Cortex of kidney (tissue), 1 donor: ENCODE measurements at places on chromosomes 3 and 15.

GRCh38 chr3:25281732-25282126, 146.3 kb upstream of the RARB start:
- no peak for DNase-seq

GRCh38 chr3:9583792-9584191, 30.2 kb upstream of the LHFPL4 start:
- DNase-seq: no peak

- DNase-seq: no peak
Observed at GRCh38 chr3:53833700-53834099, 12.5 kb downstream of the CHDH start.

- DNase-seq: no peak
Observed at GRCh38 chr3:4750306-4750968, 228.8 kb upstream of the BHLHE40 start.

GRCh38 chr15:99437315-99438223, 128.2 kb upstream of the MEF2A start:
- DNase-seq: no peak
